ENCODE measurements at places on chromosomes 1 and 21.

DNA sequence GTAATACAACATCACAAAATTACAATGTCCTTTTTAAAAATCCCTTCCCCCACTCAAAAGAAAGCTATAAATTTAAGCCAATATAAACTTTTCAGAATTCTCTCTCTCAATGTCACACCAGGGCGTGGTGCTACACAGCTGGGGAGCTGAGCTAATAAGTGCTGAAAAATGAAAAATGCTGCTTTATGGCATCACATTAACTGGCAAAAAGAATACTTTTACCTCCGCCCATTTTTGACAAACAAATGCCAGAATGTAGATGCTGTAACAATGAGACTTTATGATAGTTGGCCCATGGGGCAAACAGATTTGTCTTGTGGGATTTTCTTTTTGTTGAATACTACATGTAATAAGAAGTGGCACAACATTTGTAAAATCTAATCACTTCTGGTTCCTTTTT is 12.7 kb upstream of the LYPLAL1 start:
- DNase-seq: peak; percentile 67

DNA sequence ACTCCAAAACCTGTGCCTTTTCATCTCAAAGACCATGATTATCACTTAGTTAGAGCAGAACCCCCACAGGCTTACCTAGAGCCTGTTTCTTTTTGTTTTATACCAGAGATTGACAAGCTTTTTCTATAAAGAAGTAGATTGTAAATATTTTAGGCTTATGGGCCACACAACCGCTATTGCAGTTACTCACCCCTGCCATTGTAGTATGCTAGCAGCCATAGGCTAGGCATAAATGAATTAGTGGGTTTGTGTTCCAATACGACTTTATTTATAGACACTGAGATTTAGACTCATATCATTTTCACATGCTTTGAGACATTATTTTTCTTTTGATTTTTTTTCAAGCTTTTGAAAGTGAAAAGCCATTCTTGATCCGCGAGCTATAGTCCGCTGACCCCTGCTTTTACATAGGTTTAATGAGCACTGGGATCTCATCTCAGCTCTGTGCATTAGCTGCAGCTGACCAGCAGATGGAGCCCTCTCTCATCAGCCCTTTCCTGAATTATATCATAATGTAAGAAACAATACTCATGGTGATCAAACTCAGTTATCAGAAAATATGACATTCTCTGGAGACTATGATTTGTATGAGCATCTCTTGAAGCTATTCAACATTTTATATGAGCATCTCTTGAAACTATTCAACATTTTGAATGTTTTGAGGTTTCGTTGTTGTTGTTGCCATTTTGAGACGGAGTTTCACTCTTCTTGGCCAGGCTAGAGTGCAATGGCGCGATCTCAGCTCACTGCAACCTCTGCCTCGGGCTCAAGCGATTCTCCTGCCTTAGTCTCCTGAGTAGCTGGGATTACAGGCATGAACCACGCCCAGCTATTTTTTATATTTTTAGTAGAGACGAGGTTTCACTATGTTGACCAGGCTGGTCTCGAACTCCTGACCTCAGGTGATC is 111.9 kb upstream of the L1TD1 start:
- DNase-seq: peak; percentile 61

DNA sequence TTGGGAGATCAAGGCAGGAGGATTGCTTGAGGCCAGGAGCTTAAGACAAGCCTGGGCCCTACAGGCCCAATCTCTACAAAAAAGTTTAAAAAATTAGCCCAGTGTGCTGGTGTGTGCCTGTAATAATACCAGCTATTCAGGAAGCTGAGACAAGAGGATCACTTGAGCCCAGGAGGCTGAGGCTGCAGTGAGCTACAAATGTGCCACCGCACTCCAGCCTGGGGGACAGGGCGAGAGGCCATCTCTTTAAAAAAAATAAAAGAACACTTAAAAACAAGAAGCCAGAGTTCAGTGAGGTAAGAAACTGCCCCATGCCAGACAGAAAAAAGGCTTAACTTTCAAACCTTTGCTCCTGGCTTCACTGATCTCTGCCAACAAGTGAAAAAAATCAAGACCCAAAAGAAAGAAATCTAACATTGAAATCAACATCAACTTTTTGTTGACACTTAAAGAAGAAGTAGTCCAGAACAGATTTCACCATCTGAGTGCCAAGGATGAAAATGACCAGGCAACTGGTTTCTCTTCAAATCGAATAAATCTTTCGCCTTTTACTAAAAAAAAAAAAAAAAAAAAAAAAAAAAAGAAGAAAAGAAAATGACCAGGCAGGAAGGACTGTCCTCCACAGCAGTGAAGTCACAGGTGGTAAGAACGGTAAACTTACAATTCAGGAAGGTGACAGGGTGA is 51.2 kb downstream of the SLC45A1 start:
- no peak for DNase-seq

GRCh38 chr1:209154912-209155311 is 428.6 kb upstream of the CAMK1G start:
- DNase-seq: no peak

GRCh38 chr1:9420835-9421532 is 118.3 kb upstream of the SLC25A33 start:
- no peak for DNase-seq
